ENCODE measurements at places on chromosomes 3 and 15.

DNA sequence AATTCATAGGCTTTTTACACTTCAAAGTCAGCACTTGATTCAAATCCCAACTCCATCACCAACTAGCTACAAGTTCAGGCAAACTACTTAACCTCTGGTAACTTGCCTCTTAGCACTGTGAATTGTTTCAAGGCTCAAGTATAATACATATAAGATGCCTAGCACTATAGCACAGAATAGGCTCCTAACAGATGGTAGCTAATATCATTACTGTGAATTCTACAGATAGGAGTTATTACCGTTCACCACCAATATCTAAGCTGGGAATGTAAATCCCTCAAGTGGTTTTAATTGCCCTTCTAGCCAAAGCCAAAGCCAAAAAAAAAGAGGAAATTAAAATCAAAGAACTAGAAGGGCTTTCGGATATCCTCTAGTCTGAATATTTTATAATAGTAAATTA, 15.4 kb downstream of the DLG1 start:
- no peak for DNase-seq

GRCh38 chr3:187286467-187287059, 5.0 kb downstream of the MASP1 start:
- DNase-seq, result no peak

GRCh38 chr3:28218071-28218916, 23.1 kb upstream of the CMC1 start:
- no peak for DNase-seq

DNA sequence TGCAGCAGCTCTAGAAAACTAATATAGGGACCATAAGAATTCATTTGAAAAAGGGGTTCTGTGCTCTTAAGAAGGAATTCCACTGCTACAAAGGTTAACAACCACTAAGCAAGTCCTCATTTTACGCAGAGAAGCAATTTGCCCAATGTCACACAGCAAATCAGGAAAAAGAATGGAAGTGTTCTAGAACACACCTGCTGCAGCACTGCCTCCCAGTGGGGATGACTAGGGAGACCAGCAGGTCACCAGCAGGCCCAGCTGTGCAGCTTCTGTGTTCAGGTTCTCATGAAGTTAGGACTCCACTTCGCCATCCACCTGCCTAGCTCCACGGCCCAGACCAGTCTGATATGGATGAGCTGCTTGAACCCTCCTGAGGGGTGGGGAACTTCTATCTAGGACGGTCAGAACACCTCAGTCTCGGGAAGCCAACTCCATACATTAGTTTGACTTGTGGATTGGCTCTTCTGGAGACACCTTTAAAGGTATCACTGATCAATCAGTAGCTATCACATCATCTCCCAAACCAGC, 18.6 kb downstream of the POMGNT2 start:
- no peak for DNase-seq

DNA sequence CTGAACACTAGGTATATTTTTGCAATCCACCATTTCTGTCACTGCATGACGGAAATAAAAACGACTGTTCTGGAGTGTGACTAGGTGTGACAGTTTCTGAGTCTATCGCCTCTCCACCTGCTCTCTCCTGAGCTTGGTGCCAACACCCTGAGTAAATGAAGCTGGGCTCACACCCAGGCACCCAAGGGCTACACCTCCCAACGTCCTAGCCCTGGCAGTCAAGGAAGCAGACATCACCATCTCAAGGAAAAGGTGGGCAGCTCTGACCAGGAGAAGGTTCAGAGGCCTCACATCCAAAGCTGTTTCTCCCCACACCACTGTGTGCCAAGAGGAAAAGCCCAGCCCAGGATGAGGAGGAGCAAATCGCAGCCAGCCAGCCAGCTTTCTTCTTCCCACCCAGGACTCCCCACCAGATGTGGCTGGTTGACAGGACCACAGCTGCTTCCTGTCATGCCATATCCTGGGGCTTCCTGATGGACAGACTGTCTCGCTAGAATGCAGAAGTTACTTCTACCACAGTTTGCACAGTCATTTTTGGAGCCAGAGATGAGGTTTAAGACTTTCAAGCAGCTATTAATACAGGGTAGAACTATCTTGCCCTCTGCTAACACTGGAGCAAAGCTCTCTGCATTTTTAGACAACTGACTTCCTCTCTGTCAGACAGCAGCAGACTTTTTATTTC, 3.3 kb downstream of the SCAMP2 start:
- DNase-seq, result no peak

GRCh38 chr15:63708126-63708772, 111.1 kb downstream of the FBXL22 start:
- DNase-seq, result peak; percentile 72

DNA sequence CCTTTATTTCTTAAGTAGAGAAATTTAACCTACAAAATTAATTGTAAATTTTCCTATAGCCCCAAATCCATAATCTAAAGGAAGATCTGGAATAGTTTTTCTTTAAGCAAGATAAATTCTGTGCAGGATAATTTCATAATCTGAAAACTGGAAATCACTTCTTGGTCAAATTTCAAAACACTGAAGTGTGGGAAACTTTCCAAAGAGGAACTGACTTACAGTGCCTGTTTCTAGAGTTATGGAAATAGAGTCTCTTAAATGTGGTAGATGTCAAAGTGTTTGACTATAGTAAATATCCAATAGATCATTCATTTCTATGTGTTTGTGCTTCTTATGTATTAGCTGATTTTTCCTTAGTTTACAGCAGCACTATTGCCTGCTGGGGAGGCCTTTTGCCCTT, 1.6 kb upstream of the P2RY13 start:
- no peak for DNase-seq

DNA sequence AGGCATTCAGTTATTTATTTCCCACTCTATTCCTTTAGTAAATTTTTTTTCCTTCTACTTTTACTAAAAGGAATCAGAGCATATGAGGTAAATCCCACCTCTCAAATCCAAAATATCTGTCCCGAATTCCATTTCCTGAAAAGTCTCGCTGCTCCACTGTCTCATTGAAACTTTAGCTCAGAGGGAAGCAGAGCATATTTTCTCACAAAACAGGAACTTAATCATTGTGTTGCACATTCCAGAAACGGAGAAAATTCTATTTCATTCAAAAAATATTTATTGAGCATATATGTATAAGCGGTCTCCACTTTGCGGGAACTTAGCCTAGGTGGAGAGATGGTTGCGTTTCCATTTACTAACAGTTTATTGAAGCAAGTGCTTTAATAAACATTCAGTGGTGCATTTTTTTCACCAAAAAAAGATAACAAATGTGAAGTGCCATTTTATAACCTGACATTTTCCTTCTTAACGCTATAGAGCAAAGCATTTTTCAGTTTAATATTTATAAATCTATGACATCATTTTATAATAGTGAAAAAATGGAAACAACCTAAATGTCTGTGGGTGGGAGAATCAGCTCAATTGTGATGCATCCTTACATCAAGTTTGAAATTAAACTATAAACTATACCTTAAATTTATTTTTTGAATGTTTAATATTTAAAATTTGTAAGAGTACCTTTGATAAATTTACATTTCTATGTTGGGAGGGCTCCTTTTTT, 67.2 kb upstream of the CSTA start:
- no peak for DNase-seq

DNA sequence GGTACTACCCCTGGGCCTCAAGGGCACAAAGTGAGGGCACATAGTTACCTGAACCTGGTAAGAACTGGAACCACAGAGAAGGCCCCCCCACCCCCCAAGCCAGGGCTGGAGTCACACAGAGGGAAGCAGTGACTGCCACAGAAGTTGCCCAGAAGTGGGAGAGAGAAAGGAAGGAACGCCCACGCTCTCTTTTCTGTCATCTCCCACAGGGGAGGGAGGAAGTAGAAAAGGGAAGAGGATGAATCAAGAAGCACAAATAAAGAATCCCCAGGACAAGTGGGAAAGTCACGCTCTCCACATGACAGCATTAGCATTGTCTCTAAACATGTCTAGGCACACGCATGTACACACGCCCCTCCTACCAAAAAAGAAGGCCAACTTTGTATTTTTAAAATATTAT, 114.7 kb upstream of the FRMD4B start:
- no peak for DNase-seq

DNA sequence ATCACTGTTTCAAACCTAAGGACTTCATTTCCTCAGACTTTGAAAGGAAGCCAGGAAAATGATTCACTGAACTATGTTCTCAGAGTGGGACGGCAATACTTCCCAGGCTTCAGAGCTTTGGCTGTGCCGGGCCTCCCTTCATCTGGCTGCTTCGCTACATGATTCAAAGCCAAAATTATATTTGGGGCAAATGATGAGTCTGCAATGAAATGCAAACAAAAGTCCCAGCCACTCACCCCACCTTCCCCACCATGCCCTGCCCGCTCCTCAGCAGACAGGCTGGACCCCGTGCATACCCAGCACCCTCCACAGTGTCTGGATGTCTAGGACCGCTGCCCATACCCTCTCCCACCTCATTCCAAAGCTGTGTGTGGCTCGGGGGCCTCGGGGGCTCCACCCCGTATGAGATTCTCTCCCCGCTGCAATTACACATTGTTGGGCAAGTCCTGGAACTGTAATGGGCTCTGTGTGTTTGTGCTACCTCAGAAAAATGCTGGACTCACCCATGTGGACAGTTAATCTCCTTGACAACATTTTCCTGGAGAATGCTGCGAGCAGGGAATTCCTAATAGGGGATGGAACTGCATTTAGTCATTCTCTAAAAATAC, 32.2 kb downstream of the ATP10A start:
- DNase-seq, result no peak

- DNase-seq, result no peak
Measured at GRCh38 chr3:46936733-46937250, 39.8 kb downstream of the CCDC12 start.

DNA sequence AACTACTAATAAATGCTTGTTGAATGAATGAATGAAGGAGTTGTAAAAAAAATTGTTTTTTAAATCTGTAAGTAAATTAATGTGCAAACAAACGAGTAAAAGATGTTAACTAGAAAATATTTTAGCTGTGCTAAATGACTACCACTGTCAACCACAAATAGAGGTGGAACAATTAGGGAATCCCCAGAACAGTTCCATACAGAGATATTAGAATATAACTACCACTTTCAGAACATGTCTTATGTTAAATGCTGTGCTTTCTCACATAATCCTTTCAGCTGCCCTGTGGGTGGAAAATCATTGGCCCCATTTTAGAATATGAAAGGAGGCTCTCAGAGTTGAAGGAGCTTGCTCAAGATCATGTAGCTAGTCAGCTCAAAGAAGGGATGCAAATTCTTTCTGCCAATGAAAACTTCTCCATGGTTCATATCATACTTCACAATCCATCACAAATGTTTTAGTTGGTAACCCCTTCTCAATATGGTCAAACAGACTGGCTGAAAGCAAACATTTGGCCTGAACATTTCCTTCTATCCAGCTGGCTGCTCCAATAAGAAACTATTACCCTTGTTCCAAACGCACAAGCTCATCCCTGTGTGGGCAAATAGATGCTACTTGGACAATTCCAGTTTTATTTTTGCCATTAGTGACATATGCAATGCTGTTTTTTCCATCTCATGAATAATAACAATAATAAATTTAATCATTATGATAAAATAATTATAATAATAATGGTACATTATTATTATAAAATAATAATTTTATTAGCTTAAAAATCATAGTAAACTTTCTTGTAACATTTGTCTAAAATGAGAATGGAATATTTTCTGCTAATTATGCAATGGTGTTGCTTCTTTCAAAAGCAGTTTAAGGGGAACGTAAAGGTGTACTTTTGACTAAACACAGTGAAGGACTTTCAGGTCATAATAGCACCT, 290.4 kb upstream of the STT3B start:
- DNase-seq, result no peak

GRCh38 chr3:71487418-71487817, 96.1 kb downstream of the FOXP1 start:
- DNase-seq, result no peak

GRCh38 chr3:174094669-174095068, 697.1 kb downstream of the NLGN1 start:
- no peak for DNase-seq

GRCh38 chr3:147423537-147423797, 14.3 kb downstream of the ZIC1 start:
- DNase-seq, result no peak
